ENCODE measurements at places on chromosomes 7 and 10. TPM values are rescaled to one million over a fixed set of nuclear protein-coding genes. Genes with fewer than 3 reads are reported as not detected.

- no peak for DNase-seq
Observed at GRCh38 chr7:94182721-94183120, 178.6 kb upstream of the BET1 start.

DNA sequence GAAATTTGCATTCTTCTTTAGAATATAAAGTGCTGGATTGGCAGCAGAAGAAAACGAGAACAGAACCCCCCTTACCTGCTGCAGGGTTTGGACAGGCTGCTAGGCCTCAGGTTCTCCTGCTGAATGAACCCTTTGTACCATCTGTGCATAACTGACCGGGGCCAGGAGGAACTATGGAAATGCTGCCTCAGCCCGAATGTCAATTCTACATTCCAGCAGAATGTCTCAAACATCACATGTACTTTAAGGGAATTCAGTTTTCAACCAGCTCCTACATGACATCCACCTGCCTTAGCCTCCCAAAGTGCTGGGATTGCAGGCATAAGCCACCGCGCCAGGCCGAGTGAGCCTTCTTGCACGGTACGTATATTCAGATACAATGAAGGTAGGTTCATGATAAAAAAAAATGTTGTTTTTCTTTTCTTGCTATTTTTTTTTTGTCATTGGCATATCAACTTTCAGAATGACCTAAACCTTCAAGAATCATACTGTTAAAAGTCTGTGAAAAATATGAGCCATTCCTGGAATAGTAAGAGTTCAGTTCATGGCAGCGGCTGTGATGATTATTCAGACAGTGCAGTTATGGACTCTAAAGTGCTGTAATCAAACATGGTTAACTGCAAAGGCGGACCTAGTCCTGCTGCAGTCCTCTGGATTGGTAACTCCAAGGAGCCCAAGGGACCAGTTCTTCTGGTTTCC, 84.4 kb upstream of the TNS3 start:
- DNase-seq: no peak

GRCh38 chr7:98613601-98614425, 3.3 kb upstream of the NPTX2 start:
- no peak for DNase-seq

GRCh38 chr10:14244147-14244546, 86.6 kb downstream of the FRMD4A start:
- no peak for DNase-seq

DNA sequence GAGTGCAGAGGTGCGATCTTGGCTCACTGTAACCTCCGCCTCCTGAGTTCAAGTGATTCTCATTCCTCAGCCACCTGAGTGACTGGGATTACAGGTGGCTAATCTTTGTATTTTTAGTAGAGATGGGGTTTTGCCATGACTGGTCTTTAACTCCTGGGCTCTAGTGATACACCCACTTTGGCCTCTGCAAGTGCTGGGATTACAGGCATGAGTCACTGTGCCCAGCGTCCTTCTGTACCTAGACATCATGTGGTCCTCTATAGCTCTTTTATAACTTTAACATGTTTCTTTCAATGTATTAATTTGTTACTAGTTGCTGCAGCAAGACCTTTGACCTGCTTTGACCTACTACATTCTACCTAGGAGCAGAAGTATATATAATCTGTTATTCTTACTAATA, 38.7 kb upstream of the BICC1 start:
- DNase-seq: no peak

- DNase-seq: no peak
Observed at GRCh38 chr7:101235050-101235449, 2.6 kb downstream of the CLDN15 start.

DNA sequence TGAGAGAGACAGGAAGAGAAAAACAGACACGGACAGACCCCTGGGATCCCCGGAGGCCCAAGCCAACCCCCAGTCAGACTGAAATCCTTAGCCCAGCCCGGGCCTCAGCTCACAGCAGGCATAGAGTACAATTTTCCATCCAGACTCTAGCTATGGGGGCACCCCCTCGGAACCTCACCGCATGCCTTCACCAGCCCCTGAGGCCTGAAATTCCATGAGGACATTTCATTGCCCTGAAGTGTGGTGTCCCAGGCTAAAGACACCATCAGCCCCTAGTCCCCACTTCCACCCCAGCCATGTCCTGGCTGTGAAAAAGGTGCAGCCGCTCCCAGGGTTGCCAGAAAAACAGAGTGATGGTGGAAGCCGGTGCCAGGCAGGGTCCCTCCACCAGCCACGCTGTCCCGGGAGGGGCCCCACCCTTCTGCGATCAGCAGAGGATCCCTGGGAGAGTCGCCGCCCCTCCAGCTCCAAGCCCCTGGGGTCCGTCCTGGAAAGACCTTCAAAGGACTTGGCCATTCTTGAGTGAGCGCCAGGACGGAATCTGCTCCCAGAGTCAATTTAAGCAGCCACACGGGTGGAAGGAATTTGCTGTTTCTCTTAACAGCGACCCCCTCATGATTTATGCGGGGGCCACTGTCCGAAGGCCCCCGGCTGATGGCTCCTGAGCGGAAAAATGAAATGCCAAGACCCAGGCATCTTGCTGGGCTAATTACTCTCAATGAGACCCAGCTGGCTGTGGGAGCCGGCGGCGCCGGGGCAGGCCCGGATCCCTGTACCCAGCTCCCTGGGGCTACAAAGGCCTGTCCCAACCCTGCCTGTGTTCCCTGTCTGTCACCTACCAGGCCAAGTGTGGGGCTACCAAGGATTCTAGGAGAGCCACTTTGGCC, 23.2 kb downstream of the MYL10 start:
- no peak for DNase-seq

DNA sequence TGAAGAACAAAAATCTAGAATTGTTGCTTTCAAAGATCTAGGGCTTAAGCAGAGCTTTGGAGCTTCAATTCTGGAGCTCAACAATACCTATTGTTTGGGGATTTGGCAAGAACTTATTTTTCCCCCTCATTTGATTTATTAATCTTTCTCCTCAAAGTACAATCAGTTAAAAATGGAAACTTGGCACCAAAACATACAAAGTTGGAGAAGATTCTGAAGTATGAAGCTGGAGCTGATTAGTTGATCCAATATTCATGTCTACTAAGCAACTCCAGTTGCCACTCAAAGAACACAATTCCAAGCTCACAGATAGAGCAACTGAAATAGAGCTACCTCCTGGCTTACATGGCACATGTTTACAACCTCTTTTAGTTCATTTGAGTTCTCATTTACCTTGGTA, 3.8 kb downstream of the FAM13C start:
- no peak for DNase-seq

DNA sequence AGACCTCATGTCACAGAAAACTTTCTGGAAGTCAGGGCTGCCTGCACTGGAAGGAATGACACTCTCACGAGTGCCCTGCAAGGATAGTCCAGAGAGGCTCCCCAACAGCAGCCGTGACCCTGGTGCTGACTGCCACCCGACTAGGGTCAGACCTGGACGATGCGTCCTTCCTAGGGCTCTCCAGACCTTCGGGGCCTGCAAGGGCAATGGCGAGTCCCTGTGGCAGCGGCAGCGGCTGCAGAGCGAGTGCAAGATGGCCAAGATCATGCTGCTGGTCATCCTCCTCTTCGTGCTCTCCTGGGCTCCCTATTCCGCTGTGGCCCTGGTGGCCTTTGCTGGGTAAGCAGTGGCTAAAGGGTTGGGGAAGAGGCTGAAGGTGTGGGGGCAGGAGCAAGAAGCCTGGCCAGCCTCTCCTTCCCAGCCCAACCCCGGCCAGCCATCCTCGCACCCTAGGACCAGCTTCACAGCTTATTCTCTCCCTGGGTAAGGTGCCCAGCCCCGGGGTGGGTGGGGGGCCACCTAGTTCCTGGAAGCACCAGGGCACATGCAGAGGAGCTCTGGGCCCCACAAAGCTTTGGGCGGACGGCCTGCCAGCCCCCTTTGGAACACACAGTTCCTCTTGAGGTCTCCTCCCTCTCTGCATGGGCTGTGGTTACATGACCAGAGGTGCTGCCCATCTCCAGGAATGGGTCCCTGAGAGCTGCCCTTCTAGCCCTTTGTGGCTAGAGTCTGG, 5.5 kb downstream of the OPN4 start:
- DNase-seq: peak; percentile 15

The AGBL3 gene
- 1.5 TPM for total RNA-seq

The DPP6 gene
- total RNA-seq: 0.25 TPM

The AFAP1L2 gene
- 7.0 TPM for total RNA-seq

The EGFR gene
- total RNA-seq: 6.1 TPM

The LYZL2 gene
- not detected for total RNA-seq

The GALNT17 gene
- 95.3 TPM for total RNA-seq

Measured in left ventricle myocardium inferior (tissue), 1 donor.